Spleen (tissue), 13 donors: ENCODE measurements at places on chromosomes 1 and 21. TPM values are rescaled to one million over a fixed set of nuclear protein-coding genes. Genes with fewer than 3 reads are reported as not detected.

- DNase-seq: no peak
These were observed 62.6 kb downstream of the SPAG17 start for GRCh38 chr1:118122234-118123004.

The NOS1AP gene
- total RNA-seq: 0.89 TPM

GRCh38 chr1:58927722-58928085, 143.9 kb upstream of the JUN start:
- no peak for DNase-seq

The INAVA gene
- not detected for total RNA-seq

DNA sequence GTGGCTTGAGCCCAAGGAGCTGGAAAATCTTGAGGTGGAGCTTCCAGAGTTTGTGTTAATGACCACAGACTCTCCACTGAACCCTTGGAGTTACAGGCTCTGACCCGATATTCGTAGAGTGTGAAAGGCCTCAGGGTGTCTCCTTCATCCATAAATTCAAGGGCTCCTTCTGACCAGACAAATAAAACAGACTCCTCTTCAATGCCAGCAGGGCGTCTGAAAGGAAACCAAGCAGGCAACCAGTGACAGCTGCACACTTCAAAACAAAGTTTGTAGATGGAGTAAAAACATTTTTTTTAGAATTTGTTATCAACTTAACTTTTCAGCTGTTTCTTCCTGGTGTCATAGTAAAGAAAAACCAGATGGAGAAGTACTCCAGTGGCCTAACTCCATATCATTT, 161.1 kb downstream of the KCTD3 start:
- DNase-seq: no peak

DNA sequence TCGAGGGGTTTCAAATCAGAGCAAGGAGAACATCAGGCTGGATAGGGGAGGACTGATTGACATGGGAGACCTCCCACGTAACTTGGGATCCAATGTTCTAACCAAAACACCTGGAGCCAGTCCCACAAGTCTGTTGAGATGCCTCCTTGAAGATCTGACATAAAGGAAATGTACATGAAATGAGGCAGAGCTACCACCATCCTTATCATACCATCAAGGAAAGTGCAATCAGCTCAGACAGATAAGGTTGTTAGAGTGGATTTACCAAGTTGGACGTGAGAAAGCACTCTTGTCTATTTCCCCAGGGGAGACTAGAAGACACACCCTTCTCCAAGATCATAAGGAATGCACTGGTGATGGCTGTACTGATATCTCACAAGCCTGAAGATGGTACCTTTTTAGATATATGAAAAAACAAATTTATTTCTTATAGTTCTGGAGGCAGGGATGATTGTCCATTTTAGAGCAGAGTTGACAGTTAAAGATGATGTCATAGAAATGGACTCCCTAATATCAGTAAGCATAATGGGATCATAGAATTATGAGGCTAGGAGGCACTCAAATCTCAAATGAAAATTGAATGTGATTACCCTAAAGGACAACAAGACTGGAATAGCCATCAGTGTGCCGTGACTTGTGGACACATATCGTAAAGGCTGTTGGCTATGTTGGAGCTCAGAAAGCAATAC, 129.1 kb upstream of the RAB4A start:
- no peak for DNase-seq

DNA sequence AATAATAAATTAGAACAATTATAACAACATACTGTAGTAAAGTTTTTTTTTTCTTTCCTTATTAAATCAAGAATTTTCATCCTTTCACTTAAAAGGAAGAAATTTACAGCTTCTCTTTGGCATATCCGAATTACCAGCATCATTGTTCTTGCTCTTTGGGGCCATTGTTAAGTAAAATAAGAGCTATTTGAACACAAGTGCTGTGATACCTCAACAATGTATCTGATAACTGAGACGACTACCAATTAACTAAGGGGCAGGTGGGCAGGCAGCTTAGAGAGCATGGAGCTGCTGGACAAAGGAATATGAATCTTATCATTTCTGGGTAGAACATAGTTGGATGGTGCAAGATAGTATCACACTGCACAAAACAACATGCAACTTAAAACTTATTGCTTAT, 719.9 kb upstream of the TMPRSS15 start:
- DNase-seq: no peak

The RIMKLA gene
- 0.14 TPM for total RNA-seq

DNA sequence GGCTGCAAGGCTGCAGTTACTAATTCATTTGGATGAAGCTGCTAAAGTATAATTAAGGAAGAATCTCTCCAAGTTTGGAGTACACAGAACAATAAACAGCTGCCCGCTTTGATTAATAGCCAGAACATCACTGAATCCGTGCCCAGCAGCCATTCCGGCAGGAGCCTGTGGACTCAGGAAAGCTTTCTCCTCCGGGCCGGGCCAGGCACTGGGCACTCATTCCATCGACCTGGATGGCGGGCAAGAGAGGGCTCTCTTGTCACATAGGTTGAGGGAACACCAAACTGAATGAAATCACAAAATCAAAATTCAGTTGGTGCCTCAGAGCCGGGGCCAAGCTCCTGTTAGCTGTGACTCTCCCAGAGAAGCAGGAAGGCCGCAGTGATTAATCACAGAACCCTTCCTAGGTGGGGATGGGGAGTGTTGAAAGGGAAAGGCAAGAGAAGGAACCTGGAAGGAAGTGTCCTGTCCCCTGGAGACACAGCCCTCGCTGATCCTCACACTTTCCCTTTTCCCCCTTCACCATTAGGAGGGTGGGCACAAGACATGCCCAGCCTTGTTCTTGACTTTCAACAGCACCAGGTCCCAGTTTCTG, 306.7 kb downstream of the NPHP4 start:
- no peak for DNase-seq

DNA sequence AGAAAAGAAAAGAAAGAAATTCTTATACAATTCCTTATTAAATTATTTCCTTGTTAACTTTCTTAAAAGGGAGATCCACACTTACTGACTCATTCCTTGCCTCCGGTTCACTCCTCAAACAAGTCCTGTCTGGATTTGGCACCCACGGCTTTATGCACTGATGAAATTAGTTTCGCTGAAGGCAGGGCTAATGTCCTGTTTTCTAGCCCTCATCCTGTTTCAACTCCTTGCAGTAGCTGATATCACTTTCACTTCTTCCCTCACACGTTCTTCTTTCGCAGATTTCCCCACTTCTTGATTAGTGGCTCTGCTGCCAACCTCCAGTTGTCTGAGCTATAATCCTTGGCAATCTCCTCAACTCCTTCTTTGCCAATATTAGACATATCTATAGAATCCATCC, 215.2 kb downstream of the URB2 start:
- DNase-seq: no peak

DNA sequence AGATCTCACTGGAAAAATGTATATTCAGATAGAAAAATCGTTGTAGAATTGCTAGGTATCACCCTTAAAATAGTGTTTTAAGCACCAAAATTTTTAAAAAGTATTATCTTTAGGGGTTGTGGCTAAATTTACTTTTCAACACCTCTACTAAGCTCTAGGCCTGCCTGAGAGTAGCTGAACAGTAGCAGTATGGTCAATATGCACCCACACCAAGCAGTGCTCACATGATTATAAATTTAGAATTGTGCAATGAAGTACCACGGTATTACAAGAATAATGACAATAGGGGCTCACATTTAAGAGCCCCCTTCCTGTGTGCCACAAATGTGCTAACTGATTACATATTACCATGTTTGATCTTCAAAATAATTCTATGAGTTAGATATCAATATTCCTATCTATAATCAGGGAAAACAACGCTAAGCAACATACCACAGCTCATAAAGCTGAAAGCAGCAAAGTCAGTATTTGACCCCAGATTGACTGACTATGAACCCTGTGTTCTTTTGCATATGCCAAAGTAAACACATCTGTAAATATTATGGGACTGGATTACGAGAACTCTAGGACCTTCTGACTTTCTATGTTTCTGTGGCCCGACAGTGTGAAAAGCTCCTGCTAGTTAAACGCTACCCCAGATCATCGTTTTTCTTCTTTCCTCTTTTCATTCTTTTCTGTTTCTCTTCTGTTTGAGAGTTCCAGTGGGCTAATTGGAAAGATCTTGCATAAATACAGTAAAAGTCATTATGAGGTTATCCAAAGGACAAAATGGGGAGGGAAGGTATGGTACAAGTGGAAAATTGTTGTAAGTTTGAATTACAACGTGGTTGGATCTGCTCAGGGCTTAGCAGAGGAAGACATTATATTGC, 201.1 kb upstream of the C1orf87 start:
- no peak for DNase-seq

The NHLH1 gene
- total RNA-seq: 0.23 TPM

GRCh38 chr1:36517011-36517771, 34.5 kb upstream of the CSF3R start:
- no peak for DNase-seq

The GGPS1 gene
- total RNA-seq: 25.5 TPM

DNA sequence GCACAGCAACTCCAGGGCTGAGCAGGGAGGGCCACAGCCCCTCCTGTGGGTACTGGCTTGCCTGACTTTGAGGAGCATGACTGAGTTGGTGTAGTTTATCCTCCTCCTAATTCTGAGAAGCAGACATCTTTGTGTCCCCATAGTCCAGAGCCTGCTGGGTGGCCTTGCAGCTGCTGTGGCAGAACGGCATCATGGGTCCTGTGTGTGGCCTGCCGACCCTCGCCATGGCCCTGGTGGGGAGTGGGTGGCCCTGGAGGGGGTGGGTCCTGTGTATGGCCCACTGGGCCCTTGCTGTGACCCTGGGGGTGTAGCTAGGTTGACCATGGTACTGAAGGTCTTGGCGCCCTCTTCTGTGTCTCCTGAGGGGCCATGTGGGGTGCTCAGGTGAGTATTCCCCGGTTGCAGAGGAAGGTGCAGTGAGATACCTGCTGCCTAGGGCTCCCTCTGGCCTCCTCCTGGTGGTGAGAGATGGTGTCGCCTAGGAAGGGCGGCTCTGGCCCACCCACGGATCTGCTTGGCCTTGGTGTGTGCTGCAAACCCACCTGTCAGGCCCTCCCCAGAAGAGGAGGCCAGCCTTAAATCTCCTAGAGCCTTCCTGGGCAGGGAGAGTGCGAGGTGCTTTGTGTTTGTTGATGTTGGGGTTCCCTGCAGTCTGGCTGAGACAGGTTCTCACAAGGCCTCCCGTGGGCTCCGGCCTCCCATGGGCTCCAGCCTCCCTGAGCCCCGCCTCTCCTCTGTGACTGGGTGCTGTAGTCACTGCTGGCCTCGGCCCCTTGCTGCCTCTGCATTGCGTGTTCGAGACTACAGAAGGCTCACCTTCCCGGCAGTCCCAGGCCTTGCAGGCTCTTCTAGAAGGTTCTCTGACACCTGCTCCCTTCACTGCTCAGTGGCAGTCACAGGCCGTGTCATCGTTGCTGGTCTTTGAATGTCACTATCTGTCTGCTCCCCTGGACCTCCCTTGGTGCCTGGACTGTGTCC, 7.8 kb downstream of the SNAP47 start:
- no peak for DNase-seq

GRCh38 chr1:55001311-55001710, 2.6 kb downstream of the BSND start:
- DNase-seq: no peak

The RNU1-3 gene
- 8,075 TPM for total RNA-seq

- no peak for DNase-seq
These were observed 18.8 kb downstream of the ADGRB2 start for GRCh38 chr1:31745096-31745945.

DNA sequence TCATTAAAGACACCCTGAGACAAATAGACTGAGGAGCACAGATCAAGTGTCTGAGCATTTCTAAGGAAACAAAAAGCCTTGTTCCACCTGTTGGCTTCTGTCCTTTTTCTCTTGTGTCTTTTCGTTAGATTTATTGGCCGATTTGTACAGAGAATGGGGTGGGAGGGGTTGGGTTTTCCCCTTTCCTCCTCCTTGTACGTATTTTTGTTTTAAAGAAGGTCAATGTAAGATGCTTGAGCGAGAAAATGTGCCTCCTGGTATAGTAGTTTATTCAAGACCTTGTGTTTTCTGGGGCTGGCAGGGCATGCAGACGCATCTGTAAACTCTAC, 1.2 kb downstream of the BCL9 start:
- no peak for DNase-seq

The APCS gene
- total RNA-seq: not detected

The SUSD4 gene
- total RNA-seq: 0.68 TPM

DNA sequence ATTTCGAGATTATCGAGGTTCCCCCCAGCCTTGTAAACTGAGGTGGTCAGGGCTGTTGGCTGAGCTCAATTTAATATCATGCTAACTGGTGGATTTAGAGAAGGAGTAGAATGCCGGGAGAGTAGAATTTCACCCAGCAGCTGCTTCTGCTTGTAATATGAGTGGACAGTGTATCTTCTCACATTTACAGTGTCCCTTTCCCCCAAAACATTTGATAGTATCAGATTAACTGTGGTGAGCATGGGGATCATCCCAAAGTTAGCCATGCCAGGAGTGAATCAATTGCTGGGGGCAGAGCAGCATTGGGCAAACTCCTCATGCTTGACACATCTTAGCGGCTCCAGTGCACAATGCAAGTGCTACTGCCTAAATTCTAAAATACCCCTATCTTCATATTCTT, 9.2 kb upstream of the PPFIA4 start:
- DNase-seq: no peak

DNA sequence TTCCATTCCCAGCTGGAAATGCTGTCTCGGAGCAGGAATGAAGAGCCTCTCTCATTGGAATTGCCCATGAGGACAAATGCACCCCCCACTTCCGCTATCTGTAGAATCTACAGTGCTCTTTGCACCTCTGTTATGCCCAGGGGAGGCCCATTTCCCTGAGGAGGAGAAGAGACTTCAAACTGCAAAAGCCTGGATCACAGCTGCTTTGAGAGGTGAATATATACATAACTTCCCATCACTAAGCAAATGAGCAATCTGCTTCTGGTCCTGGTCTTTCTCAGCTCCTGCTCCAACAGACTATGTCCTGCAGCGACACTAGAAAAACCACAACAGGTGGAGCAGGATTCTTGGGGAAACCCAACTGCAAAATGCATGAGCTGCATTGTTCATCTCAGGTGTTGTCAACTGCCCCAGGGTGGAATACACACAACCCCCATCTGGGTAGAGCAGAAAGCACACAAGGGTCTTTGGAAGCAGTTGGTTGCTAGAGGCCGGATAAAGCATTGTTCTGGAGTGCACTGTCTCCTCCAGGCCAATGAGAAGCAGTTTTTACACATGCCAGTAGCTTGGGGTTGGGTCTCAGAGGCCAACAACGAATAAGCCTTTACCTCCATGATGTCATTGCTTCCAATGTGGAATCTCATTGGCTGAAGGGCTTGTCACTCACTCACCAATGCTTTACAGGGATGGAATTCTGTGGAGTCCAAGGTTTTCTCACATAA, 67.7 kb upstream of the RAB4A start:
- no peak for DNase-seq

DNA sequence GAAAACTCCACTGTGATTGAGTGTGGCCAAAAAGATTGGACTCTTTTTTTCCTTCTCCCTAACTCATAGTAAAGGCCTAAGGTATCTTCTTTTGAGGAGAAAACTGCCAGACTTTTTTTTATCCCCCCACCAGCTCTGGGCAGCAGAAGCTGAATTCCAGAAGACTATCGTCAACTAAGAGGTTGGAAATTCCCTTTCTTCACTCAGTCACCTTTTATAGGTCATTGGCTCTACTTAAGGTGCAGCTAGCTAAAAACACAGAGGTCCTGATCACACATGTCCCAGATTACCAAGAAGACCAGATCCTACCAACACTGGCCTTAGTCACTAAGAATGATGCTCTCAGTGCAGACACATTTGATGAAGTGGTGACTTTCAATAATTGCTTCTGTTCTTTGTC, 1441.2 kb downstream of the PLA2G4A start:
- no peak for DNase-seq

- DNase-seq: peak; percentile 90
These were observed at the start of gene ITPKB for GRCh38 chr1:226738995-226739695. Gene ITPKB (minus strand): TSS chr1:226739282. CDS start chr1:226737458, 1,824 bp downstream.
